ENCODE measurements at places on chromosomes 7 and 10.

DNA sequence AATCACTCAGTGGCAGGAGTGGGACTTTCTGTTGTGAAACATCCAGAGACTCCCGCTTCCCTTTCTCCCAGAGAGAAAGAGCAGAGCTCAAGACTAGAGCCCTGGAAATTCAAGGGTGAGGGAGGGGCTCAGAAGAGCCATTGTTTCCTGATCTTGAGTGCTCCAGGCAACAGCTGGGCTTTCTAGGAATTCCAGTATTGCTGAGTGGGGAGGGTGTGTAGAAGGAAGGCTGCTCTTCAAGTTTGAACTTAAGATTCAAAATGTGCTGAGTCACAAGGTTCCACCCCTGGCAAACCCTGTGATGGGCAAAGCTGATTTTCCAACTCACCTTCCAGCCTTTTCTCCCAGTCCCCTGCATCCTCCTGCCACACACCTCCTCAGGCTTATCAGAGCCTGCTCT, 42.3 kb upstream of the MSRB2 start:
- no peak for DNase-seq

DNA sequence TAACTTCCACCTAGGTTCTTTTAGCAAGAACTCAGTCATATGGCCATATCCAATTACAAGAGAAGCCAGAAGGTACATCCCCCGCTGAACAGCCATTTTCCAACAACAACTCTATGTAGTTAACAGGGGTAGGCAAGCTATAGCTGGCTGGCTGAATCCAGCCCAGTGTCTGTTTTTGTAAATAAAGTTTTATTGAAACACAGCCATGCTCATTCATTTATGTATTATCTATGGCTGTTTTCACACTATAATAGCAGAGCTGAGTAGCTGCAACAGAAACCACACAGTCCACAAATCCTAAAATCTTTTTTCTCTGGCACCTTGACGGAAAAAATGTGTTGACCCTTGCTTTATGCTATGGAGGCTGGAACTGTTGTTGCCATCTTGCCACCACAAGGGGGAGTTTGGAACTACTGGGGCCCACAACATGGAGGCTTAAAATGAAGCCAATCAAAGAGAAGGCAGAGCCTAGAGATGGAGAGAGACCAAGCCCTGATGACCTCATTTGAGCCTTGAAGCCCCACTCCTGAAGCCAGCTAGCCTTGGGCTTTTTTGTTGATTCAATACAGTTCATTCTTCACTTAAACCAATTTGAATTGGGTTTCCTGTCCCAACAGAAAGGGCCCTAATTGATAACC, 33.3 kb upstream of the XPNPEP1 start:
- peak; percentile 70 for DNase-seq

GRCh38 chr10:110118891-110119621, 88.3 kb upstream of the MXI1 start:
- DNase-seq = peak; percentile 60

GRCh38 chr7:155362380-155363145, 64.9 kb downstream of the INSIG1 start:
- no peak for DNase-seq

DNA sequence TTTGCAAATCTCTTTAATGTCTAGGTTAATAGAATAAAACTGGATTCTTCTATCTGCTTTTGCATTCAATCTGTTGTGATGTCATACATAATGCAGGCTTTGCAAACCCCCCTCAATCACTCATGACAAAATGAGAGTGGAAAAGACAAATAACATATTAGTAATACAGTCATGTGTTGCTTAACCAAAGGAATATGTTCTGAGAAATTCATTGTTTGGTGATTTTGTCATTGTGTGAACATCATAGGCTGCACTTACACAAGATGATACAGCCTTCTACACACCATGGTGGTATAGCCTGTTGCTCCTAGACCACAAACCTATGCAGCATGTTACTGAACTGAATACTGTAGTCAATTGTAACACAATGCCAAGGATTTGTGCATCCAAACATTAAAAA, 87.3 kb upstream of the SEC61G start:
- DNase-seq = no peak

DNA sequence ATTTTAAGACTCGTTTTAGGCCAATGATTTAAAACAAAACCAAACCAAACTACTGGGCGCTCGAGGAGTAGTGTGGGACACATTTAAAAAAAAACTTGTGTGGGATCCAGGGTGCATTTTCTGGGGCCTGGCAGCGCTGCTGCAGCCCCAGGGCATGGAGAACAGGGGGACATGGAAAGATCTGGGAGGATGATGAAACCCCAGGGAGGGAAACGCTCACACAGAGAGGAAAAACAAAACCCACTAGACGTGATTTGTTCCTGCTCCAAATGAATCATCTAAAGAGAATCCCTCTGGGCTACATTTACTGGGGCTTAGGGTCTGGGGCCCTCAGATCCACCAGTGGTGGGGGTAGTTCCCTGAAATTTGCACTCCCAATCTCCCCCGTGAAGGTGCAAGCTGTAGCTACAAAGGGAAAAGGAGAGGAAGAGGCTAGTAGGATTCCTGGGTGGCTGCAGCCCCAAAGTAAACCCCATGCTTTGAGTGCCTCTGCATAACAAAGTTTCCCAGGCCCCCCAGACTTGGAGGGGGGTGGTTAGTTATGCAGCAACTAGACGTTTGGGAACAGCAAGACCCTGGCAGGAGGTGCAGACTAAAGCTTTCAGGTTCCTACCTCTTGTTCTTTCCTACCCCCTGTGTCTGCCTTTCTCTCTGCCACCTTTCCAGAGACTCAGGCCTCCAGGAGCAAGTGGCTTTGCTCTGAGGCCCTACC, 14.5 kb upstream of the HOXA13 start:
- DNase-seq = no peak

DNA sequence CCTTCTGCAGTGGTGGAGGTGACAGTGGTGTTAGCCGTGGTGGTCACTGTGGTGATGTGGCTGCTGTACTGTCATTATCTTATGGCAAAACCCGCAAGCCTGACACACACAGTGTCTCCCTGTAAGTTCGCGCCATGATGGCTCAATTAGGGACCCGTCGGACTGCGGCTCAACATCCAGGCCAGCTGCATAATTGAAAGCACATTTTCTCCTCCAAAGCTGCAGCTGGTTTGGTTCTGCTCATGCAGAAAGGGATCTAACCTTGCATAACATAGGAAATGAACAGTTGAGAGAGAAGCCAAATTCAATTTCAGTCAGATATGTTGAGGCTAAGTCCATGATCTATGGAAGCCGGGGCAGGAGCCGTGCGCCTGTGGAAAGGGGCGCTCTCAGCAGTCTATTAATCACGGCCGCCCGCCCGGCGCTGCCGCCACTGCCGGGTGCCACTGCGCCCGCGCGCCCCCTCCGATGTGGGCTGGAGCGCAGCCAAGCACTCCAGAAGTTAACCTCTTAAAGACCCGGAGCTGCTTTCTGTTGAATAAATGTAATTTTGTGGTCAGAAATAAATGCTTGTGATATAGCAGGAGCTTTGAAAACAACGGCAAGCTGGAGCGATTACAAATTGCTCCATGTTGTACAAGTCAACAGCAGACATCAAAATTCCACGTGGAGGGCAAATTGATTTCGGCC, 227.7 kb downstream of the CUX1 start:
- peak; percentile 53 for DNase-seq

DNA sequence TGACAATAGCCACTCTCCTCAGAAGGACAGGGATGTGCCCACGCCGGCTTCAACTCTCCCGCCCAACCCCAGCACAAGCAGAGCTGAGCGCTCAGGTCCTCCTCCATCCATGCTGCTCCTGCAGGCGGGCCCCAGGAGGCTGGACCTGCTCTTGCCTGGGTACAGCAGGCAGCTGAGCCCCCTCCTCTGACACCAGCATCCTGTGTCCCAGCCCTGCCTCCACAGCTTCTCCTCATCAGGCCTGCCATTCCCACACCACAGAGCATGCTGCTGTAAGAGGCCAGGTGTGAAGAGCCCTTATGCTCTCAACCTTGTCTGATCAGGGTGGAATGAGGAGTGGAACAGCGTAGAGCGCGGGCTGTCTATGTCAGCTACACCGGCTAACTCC, 302.2 kb downstream of the PTPRN2 start:
- no peak for DNase-seq

DNA sequence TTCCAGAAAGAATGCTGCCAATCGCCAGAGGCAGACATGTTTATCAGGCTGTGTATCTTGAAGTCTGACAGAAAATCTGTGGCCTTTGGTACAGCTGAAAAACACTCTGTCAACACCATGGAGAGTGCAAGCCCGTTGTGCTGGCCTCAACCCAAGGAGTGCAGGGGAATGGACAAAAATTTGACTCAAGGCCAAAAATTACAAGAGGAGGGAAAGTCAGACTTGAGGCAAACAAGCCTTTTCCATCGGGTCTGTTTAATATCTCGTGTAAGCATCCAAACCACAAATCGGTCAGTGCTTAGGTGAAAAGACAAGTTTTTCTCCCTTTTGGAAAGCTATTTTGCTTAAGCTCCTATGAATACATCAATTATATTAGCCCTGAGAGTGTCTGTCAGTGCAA, 305.3 kb upstream of the NFE2L3 start:
- no peak for DNase-seq

DNA sequence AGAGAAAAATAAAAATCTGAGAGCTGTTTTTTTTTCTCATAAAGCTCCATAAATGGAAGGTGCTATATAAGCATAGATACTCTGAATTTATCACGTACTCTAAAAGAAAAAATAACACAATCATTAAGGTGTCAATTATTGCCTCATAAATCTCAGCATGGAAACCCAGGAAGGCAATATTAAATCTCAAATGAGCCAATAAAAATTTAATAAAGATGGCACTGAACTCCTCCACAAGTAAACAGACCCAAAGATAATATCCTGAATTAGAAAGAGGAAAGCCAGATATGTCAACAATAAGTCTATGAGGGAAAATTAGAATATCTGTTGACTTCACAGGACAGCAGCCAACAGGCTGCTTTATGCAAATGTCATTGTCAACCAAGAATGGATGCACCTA, 66.5 kb downstream of the CDK6 start:
- DNase-seq = no peak

GRCh38 chr7:26144184-26145080, 7.6 kb upstream of the NFE2L3 start:
- DNase-seq = peak; percentile 9

DNA sequence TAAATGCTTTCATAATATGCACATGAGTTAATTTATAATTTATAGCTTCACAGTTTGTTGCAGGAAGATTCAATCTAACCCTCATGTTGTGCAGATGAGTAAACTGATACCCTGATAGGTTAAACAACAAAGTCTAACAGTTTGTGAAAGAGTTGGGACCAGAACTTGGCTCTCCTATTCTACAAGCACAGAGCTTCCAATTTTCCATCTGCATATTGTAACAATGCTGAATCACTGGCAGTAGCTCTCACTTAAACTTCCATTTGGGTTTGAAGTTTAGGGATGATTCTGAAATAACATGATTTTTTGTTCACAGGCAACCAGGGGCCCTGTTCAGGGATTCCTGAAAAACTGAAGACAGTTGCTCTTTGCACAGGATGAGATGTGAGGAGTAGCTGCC, 179.3 kb downstream of the XPNPEP1 start:
- DNase-seq = no peak
